Fibroblast of skin of right biceps (primary cell): ENCODE measurements at places on chromosomes 12 and 14.

GRCh38 chr12:116278667-116279066 lies 1.2 kb upstream of the MED13L start:
- DNase-seq: no peak

DNA sequence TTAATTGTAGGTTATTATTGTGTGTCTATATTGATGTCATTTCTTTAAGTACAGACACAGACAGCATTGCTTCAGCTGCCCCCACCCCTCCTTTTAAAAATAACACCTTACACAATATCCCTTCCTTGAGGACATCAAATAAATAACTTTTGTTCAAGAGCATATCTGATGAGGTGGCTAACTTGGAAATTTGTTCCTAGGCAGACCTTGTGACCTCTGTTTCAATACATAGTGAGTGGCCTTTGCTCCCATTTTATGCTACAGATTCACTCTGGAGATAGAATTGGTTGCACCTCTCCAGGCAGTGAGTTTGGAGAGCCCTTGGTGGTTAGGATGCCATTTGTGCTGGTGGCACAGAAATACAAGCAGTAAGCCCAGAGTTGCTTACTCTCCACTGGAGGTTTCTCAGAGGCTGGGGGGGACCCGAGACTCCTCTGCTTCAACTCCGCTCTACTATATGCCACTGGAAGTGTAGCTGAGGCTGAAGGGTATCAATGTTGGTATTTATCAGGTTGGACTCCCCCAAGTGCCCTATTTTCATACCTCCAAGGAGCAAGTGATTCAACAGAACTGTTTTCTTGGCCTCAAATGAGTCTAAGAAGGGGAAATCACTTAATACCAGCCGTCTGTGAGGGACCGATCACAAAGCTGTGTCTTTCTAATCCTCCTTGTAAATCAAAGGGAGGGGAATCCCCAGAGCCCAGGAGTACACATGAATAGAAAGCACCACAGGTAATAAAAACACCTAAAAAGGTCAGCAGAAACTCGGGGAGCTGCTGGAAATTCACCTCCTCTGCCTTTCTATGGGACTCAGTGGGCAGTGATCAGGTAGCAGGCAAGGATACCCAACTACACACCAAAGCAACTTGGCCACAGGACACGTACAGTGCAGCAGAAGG lies 463.1 kb downstream of the RAD51B start:
- DNase-seq: no peak

GRCh38 chr14:76772300-76773187 lies 11.3 kb downstream of the VASH1 start:
- peak; percentile 58 for DNase-seq

GRCh38 chr12:67921286-67921685 lies 68.0 kb upstream of the IFNG-AS1 start:
- DNase-seq: peak; percentile 12

DNA sequence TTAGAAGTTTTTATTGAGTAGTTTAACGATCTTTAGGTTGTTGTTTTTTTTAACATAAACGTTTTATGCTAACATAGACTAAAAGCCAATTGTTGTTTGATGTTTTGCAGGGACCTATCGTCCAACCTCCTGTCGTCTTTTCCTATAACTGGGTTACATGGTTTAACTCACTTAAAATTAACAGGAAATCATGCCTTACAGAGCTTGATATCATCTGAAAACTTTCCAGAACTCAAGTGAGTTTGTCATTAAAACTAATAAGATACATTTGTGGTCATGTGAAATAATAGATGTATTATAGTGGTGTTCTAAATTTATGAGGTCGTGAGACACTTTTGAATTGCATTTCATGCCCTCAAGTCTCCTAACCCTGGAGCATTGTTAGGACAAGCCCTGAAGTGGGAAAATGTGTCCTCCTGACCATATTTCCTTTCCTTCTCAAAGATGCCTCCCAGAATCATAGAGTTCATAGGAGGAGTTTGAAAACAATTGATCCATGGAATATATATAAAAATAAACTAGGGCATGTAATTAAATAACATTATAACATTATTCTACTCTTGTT lies 84.9 kb downstream of the ZFC3H1 start:
- DNase-seq: no peak

- DNase-seq: no peak
These were observed 21.2 kb upstream of the SMCO2 start for GRCh38 chr12:27425306-27425705.

DNA sequence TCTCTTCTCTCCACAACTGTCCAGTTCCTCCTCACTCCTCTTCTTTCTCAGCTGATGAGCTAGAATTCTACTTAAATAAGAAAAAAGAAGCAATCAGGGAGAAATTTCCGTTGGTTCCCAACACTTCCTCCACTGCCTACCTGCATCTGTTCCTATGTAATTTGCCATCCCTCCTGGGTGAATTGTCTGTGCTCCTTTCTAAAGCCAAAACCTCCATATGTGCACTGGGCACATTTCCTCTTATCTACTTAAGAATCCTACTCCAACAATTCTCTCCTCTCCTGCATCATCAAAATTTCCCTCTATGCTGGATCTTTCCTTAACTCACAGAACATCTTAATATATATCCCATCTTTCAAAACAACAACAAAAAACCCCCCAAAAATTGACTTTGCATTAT lies 35.2 kb downstream of the GPR65 start:
- no peak for DNase-seq
